ENCODE measurements at places on chromosomes 4 and X.

DNA sequence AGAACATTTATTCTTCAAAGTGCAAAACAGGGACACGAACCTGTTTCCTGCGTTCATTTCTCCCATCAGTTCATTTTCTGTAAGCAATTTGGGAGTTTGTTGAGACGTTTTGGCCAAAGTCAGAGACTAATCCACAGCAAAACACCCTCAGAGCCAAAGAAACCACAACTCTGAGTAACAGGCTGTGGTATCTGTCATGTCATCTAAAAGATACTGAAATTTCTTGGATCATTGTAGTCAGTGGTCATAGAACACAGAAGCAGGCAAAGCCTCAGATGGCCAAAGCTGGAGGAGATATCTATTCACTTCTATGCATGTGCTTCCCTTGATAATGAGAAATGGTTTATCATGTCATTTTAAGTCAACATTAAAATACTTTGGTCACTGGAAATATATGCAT lies 485.6 kb upstream of the GALNT7 start:
- DNase-seq = no peak

- DNase-seq = no peak
Measured at GRCh38 chr4:87570290-87570805, 38.0 kb upstream of the DSPP start.

DNA sequence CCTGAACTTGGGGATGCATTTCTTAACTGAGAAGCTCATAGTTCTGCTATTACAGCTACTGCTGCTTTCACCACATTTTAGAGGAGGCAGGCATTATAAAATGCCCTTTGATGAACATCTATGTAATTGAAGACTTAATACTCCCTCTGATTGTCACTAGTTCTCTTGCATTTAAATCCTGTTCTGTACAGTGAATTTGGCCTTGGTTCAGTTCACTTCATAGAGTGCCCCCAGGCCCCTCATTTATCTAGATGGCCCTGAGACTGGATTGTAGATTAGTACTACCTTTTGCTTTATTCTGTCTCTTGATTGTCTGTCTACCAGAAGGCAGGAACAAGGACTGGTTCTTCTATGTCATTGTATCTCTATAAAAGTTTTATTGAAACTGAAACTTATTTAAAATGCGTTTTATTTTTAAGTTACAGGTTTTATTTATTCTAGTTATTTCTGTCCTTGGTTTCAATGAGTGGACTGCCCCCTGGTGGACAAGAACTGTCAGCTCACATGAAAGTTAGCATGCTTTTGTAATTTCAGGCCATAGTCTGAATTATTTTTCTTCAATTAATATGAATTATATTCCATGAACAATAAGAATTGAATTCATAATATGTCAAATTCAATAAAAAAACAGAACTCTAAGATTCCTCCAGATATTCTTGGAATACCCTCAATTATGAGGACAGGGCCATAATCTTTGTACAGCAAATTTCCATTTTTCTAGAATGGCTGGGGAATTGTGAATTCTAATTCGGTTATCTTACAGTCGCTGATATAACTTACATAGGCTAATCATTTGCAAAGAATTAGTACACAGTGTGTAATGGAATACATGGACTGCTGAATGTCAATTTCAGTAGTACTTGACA lies 47.2 kb upstream of the TMEM33 start:
- DNase-seq = peak; percentile 71

DNA sequence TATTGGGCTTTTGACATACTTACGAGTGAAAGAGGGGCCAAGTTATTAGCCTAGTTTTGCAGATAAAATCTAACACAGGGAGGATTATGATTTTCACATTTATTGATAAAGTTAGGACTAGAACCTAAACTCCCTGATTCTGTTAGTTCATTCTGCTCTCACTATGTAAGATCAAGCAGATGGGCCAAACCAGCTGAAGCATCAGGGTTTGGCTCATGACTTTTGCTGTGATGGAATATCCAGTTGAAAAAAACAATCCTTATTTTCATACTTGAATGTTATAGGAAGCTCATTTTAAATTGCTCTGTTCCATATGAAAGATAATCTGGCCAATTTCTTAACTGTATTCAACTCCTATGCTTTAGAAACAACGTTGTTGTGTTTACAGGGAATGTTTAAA lies 21.2 kb downstream of the SPRY1 start:
- DNase-seq = no peak

GRCh38 chrX:31547816-31548215 lies 476.0 kb upstream of the FTHL17 start:
- DNase-seq = no peak

GRCh38 chr4:18388039-18388438 lies 366.5 kb upstream of the LCORL start:
- DNase-seq = no peak

DNA sequence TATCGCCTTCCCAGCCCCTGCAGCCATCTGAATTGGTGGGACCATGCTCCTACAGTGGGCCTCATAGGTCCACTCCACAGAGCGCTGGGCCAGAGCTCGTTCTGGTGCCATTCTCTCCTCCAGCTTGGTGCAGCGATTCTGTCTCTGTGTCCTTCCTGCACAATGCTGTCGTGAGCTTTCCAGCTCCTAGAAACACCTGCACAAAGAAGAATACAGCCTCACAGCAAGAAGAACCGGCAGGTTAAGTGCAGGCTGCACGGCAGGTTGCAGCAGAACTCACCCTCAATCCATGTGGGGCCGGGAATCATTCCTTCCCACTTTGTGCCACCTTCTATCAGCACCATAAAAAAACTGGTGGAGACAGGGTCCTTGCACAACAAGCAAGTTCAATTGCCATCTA lies 101.2 kb upstream of the ENPP6 start:
- no peak for DNase-seq

DNA sequence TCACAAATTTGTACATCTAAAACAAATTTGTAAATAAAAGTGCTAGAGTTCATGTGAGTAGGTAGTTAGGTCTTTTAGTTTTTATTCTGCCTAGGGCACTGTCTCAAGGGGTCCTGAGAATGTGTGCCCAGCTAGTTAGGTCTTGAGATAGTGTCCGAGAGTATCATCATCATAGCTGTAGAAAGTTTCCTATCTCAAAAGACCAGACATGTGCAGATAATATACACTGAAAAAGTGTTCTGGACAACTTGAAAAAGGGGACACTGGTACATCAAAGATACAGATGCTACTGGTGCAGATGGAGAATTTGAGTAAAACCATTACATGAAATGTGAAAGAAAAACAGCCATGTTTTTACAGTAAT lies 1.8 kb upstream of the ZCCHC4 start:
- DNase-seq = no peak

DNA sequence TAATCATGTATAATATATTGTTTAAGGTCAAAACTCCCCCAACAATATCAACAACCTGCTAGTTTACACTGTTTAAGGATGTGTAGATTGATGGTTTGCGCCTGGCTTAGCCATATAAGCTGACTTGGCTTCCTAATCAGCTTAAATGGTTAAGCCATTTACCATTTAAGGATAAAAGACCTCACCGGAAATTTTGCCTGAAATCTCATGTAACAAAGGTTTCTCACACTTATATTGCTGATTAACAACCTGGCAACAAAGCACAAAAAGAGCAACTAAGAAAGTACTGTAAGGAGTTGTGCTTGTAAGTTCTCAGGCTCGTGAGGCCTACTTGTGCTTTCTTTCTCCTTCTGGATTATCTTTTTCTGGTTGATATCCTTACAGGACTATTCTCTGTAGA lies 485.2 kb downstream of the GABRG1 start:
- DNase-seq = no peak

- no peak for DNase-seq
Measured at GRCh38 chr4:140344101-140344500, 29.3 kb upstream of the SCOC start.

GRCh38 chr4:108247387-108248049 lies 78.8 kb upstream of the LEF1 start:
- peak; percentile 96 for DNase-seq

- no peak for DNase-seq
Measured at GRCh38 chrX:65009459-65009858, 33.2 kb upstream of the ZC4H2 start.

DNA sequence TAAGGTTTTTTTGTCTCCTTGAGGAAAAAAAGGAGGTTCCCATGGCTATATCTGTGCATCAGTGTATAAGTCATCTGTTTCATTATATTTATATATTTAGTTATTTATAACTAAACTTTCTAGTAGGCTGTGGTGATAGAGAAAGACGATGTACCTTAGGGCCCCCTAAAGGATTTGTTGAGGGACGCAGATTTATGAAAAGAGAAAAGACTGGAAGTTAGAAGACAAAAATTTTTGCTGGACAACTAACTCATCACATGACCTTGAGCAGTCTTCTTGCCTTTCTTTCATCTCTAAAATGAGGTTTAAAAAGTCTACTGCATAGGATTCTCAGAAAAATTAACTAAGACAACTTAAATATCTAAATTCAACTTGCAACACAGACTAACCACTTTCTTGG lies 6.1 kb downstream of the GASK1B start:
- DNase-seq = no peak

- DNase-seq = no peak
Measured at GRCh38 chr4:142845293-142846107, 601 bp downstream of the INPP4B start.

GRCh38 chr4:123306769-123307168 lies 89.8 kb upstream of the SPRY1 start:
- DNase-seq = no peak

DNA sequence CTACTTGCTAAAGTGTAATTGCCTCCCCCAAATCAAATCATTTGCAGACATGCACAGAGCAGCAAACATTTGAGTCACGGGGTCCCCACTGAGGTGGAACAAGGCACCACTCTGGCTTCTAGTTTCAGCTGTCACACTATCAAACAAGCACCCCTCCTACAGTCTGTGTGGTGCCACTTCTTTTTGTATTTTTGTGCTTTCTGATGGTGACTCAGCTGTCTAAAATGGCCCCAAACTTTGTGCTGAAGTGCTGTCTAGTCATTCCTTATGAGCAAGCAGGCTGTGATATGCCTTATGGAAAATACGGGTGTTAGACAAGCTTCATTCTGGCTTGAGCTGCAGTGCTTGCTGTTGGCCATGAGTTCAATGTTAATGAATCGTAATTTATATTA lies 15.4 kb downstream of the IGFBP7 start:
- no peak for DNase-seq

GRCh38 chrX:131237363-131237762 lies 51.7 kb downstream of the IGSF1 start:
- DNase-seq = no peak

DNA sequence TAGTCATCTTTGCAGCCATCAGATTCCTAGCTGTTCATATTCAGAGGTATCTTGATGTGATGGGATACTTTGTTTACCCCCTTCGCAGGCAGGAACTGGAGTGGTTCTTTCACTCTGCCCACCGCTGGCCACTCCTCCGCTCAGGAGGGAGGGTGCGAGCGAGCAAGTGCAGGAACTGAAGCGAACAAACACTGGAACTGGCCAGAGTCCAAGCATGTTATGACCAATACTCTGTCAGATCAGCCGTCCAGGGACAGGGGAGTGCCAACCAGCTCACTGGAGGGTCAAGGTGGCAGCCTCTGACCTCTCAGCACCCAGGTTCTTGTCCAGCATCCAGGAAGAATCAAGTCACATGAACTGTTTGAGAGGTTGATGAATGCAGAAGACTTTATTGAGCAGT lies 18.0 kb upstream of the MANBA start:
- DNase-seq = no peak

GRCh38 chr4:159027535-159027934 lies 75.3 kb upstream of the RAPGEF2 start:
- DNase-seq = no peak

DNA sequence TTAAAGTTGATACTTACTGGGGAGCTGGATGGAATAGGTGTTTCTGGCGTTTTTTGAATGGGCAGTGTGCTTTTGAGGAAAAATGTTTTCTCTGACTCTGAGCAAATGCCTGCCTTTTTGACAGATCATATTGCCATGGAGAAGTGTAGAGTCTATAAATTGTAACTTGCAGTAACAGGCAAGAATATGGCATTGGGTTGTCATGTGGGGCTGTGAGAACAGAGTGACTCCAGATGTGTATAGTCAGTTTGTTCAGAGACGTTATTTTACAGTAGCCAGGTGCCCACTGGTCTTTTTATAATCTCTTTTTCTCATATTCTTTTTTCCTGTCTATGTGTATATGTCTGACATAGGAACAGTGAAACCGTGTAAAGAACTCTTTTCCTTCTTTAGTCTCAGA lies 40.8 kb downstream of the RAPGEF2 start:
- DNase-seq = no peak

DNA sequence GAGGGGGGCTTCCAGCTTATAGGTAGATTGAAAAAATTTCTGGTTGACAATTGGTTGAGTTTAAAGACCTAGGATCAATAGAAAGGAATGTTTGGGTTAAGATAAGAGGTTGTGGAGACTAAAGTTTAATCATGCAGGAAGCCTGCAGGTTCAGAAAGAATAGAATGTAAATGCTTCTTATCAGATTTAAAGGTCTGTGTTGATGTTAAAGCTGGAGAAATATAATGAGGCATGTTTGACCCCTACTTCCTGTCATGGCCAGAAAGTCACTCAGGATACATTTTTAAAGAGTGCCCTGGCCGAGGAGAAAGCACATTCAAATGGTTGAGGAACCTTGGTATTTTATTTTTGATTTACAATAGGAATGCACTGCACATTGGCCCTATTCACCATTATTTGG lies 3.9 kb upstream of the RRAGB start:
- DNase-seq = no peak

DNA sequence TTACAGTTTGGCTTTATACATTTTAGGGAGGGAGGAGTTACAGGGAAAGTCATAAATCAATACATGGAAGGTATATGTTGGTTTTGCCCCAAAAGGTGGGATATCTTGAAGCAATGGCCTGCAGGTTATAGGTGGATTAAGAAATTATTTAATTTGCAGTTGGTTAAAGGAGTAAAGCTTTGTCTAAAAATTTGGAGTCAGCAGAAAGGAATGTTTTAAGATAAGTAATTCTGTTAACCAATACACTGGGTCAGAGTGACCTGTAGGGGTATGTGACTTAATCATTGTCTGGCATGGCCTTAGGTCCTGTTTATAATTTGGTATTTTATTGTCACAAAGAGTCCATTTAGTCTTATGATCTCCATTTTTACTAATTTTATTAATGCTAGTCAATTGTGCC lies 115.0 kb downstream of the AGTR2 start:
- no peak for DNase-seq

GRCh38 chr4:153722036-153722435 lies 37.8 kb downstream of the RNF175 start:
- DNase-seq = no peak

GRCh38 chrX:154987940-154988339 lies 34.6 kb downstream of the F8 start:
- DNase-seq = no peak

DNA sequence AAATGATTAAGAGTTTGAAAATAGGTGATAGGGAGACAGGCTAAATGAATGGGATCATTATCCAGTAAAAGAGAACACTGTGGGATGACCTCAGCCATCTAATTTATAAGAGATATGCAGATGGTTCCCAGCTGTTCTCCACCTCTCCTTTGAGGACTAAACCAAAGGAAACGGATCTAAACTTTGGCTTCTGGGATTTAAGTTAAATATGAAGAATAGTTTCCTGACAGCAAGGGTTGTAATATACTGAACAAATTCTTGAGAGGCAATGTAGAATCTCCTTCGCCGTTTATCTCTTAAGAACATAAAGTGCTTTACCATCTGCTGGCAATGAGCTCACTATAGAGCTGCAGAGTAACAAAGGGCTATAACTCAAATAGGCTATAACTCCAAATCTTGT lies 35.4 kb upstream of the HPGDS start:
- DNase-seq = no peak

Data from NCI-H1417 (cell line).